ENCODE measurements at places on chromosomes 16 and 17.

- no peak for DNase-seq
Observed at GRCh38 chr17:77329741-77330531, 189.2 kb downstream of the SEC14L1 start.

- DNase-seq: no peak
Observed at GRCh38 chr16:405548-406506, 4.1 kb downstream of the DECR2 start.

DNA sequence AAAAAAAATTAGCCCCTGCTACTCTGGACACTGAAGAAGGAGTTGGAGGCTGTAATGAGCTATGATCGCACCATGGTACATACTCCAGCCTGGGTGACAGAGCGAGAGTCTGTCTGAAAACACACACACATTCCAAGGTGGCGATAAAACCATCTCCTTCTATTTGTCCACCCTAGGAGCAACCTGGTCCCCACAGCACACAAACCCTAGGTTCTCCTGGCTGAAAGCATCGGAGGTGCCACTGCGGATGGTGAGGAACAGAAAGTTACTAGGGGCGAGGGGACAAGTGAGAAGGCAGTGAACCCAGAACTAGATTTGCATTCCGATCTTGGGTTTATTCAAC lies 1.4 kb upstream of the ECI1 start:
- DNase-seq: no peak

DNA sequence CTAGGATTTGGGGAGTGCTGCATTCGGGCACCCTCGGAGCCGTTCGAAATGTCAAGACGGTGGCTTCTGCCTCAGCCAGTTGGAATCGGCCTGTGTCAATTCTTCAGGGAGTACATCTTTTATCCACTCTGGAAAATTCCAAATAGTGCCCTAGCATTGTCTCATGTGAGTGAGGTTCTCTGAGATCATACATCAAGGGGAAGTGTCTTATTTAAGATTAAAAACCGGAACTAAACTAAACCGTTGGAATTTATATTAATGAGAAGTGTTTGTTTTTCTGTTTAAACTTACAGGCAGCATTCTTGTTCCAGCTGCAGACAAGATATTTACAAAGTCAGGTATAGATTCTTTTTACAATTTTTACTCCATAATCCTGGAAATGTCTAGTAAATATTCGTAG lies 56.8 kb downstream of the SLC47A1 start:
- DNase-seq: no peak

GRCh38 chr17:78709751-78710181 lies 72.3 kb downstream of the CYTH1 start:
- DNase-seq: no peak

GRCh38 chr16:85474621-85475217 lies 138.4 kb upstream of the GSE1 start:
- no peak for DNase-seq
